ENCODE measurements at places on chromosomes 2 and 18.
A peak's percentile ranks its signal among the peaks of the same experiment; 100 is the strongest.

DNA sequence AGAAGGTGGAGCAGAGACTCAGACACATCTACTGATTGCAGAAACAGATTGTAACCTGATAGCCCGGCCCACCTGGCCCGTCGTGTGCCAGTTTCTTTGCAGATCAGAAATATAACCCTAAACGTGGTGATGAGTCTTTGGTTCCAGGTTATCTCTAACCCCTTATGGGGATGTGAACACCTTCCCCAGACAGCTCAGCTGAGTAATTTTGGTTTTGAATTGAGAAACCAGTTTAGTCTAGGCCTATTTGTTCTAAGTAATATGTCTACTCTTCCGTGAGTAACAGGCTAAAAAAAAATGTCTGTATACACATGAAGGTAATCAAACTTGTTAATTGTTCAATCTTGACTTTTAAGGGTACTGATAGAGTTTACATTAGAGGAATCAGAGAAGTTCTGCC is 35.7 kb downstream of the RASGRP3 start:
- DNase-seq, result no peak

DNA sequence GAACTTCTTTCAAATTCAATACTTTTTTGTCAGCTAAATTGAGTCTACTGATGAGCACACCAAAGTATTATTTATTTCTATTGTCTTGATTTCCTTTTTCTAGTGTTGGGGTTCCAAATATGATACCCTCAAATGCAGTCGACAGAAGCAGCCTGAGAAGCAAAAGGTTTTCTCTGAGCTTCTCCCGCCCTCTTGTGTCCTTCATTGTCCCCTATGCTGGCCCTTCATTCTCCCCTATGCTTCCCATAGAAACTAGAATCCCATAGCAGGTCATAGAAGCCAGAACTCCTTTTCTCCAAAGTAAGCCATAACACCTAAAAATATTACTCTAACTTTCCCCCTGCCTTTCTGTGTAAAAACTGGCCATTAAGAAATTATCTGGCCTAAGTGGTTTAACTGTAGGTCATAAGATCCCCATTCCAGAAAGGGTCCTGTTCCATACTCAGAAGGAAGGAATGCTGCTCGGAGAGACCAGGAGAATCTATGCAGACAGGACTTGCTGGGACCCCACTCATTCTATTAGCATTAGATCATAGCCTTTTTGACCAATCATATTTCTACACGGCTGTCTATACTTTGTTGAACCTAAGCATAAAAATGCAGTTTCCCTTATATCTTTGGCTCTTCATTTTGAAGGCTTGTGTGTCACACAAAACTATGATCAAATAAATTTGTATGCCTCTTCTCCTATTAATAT is 764.6 kb upstream of the PKDCC start:
- DNase-seq, result peak; percentile 41

- DNase-seq, result no peak
Measured at GRCh38 chr2:46275995-46276394, 21.2 kb upstream of the EPAS1 start.

- DNase-seq, result no peak
Measured at GRCh38 chr2:453132-453531, 165.2 kb upstream of the ALKAL2 start.

DNA sequence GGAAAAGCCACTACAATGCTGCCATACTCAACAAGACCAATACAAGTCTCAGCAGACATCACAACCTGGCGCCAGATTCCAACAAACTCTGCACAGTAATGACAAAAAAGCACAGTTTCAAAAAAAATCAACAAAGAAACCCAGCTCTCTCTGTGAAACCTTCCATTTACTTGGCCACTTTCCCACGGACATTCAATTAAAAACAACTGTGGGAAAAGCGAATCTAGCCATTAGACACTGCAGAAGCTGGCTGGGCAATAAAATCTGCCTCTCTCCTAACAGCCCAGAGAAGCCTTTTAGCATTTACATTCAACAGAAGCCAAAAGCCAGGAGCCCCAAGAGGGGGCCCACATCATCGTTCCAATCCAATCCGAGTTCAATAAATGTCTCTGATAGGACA is 128.9 kb downstream of the HDAC4 start:
- DNase-seq, result no peak

GRCh38 chr2:227308784-227309183 is 16.3 kb upstream of the MFF start:
- DNase-seq, result peak; percentile 32

- DNase-seq, result no peak
Measured at GRCh38 chr2:49515996-49516782, 361.9 kb upstream of the FSHR start.

DNA sequence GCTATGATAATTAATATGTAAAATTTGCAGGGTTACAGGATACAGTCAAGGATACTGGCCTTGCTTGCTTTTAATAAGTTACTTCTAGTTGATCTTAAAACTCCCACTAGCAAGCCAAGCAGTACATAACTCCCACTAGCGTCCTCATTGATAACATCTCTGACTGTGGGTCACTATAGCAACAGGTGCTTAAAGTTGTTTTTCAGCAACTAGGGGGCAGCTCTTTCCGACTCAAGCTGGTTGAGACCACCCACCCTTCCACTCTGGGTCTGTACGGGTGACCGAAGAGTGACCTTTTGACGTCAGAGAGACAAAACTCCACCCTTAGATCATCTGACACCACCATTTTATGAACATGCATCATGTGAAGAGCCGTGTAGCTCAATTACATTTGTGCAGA is 208.6 kb downstream of the MYO1B start:
- no peak for DNase-seq
